DMS79 (cell line): ENCODE measurements at places on chromosomes 7 and 10.

DNA sequence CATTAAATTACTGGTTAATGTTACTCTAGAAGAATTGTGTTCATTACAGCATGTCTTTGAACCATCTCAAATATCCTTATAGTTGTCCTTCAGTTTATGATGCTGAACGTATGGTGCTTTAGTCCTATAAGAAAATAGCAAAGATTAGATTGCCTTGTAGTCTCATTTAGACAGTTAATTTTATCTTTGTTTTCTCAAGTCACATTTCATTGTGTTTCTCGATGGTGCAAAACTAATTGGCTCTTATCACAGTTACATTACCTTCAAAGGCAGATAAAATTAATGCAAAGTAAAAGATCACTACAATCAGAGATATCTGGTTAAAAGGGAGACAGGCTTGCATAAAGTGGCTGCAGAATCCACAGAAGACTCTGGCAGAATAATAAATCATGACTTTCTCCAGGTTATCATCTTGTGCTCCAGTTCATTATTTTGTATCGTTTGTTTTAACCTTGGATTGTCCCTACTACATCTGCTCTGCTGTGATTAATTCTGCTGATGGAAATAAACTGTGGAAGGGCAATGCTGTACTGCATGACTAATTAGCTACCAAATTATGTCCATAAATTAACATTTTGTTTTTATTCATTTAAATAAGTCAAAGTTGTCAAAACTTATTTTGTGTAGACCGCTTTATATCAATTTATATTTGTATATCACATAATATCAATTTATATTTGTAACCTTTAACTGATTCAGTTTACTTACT, 24.2 kb downstream of the PRPS1L1 start:
- DNase-seq: peak; percentile 69

GRCh38 chr7:155653803-155654202, 9.3 kb downstream of the RBM33 start:
- no peak for DNase-seq

DNA sequence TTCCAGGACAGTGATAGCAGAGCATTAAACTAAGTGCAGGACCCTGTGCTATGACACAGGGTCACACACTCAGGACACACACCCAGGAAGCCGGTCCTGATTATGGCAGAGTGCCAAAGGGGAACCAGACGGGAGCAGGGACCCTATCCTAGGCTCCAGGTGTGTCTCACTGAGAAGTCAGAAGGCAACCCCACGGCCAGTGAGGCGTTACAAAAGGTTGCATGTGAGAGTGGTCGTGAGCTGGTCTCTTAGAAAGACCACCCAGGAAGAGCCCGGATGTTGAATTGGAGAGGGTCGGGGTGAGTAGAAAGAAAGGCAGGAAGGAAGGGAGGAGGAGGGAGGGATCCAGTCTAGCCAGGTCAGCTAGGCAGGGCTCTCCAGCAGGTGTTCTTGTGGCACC, 31.0 kb downstream of the FRMPD2 start:
- DNase-seq: no peak

GRCh38 chr7:100087055-100087750, 1.6 kb upstream of the COPS6 start:
- no peak for DNase-seq

GRCh38 chr7:105806592-105807447, 69.6 kb downstream of the ATXN7L1 start:
- DNase-seq: no peak

GRCh38 chr7:19235680-19236079, 90.5 kb upstream of the FERD3L start:
- DNase-seq: no peak

DNA sequence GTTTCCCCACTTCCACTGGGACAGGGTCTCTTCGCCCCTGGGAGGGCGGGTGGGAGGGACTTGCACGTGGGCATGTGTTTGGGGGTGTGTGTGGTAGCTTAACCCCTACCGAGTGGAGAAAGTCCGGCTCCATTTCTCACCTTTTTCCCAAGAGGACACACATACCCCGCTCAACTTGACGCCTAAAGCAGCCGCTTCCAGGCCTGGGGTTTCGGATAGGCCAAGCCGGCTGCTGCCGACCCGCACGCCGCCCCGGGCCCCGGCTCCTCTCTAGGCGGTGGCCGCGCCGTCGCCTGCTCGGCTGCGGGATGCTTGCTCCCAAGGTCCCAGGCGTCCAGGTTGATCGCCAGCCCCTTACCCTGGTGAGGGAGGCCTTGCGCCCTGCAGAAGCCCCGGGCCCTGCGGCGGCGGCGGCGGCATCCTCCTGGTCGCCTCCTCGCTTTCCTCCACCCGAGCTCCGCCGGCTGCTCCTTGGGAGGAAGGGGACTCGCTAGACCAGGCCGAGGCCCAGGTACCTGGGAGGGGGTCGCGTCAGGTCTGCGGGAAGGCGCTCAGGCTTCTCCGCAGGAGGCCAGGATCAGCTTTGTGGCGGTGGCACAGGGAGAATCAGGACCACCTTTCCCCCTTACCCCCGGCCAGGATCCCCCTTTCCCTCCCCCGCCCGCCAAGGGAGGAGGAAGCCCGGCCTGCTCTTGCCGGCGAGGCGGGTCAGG, 3.2 kb upstream of the GATA3 start:
- DNase-seq: no peak

DNA sequence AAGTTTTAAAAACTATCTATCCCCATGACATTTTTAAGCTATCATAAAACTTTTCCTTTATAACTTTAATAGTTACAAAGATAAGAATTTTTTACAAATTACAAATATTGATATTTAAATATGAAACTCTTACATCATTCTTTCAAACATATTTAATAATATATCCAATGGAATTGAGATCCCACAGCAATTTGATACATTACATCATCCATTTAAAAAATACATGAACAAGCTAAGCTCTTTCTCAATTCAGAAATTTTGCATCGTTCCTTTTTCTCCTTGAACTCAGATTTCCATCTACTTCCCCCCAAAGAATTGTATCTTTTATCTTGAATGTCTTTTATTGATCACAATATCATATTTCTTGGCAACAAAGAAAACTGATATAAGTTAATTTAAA, 118.4 kb upstream of the GLCCI1 start:
- DNase-seq: no peak

DNA sequence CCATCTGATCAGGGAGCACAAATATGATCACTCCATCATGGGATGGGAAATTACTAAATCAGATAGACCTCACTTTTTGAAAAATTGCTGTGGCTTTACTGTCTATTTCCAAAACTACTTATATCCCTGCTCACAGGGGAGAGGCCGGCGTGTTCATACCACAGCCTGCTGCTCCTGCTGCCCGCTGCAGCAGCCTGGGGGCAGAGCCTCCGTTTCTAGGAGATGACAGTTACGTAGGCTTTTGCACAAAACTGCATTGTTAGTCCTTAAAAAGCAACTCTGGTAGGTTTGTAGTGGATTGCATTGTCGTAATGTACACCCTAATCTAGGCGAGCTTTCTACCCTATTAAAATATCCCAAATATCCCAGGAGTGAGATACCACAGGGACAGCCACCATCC, 203.7 kb downstream of the EBF3 start:
- no peak for DNase-seq

GRCh38 chr10:117169480-117169879, 27.8 kb upstream of the KCNK18 start:
- no peak for DNase-seq

GRCh38 chr10:129033790-129034272, 433.2 kb upstream of the MGMT start:
- DNase-seq: peak; percentile 43

- DNase-seq: no peak
Measured at GRCh38 chr10:88071879-88072278, 208.5 kb downstream of the PTEN start.

DNA sequence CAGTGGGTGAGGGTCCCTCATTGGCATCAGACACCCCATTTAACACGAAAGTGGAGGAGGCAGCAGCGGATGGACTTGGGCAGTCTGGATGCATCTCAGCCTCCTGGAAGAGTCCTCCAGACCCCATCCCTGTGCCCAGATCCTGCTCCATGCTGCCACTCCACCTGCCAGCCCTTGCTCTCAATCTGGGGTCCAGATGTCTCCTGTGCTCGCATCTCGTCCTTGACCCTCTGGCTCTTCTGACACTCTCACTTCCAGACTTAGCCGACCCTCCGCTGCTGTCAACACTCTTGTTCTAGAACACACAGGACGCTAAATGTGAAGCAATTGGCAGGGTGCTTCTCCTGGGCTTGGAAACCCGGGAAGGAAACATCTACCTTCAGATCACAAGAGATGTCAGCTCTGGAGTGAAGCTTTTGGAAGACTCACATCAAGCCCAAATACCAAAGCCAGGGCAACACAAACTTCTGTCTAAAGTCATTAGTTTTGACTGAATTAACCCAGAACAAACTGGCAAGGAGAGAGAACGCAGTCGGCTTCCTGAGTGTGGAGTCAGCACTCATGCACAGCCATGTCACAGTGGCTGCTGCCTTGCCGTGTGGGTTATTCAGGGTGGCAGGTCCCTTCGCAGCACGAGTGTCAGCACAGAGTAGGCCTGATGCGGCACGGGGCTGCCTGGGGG, 379.1 kb downstream of the TCERG1L start:
- no peak for DNase-seq

DNA sequence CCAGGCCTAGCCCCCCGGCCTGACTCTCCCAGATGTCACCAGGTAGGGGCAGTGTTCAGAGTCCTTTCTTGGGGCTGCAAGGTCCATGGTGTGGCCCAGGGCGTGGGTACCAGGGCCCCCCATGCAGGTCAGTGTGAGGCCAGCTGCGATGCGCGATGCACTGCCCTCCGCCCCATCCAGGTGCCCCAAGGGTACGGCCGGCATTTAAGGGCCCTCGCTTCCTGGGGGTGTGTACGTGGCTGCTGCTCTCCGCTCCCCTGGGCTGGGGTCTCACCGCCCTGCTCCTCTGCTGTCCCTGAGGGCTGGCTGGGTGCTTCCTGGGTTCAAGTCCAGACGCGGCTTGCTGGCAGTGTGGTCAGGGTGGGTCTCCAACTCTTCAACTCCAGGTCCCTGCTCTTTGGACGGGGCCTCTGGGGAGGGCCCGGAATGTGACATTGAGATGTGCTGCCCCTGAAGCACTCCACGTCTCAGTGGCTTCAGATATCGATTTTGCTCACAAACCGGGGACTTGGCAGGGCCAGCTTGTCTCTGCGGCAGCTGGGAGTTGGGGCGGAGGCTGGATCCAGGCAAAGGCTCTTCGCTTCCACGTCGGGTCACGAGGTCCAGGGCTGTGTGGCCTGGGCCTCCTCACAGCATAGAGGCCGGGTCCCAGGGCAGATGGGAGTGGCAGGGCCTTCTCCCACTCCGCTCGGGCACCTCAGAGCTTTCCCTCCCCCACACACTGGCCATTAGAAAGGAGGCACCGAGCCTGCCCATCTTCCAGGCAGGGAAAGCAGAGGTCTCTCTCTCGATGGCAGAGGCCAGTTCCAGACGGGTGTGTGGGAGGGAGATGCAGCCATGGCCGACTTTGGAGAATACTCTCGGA, 93.2 kb downstream of the UNCX start:
- no peak for DNase-seq

- DNase-seq: no peak
Measured at GRCh38 chr7:138885383-138886147, 87.6 kb upstream of the ATP6V0A4 start.

DNA sequence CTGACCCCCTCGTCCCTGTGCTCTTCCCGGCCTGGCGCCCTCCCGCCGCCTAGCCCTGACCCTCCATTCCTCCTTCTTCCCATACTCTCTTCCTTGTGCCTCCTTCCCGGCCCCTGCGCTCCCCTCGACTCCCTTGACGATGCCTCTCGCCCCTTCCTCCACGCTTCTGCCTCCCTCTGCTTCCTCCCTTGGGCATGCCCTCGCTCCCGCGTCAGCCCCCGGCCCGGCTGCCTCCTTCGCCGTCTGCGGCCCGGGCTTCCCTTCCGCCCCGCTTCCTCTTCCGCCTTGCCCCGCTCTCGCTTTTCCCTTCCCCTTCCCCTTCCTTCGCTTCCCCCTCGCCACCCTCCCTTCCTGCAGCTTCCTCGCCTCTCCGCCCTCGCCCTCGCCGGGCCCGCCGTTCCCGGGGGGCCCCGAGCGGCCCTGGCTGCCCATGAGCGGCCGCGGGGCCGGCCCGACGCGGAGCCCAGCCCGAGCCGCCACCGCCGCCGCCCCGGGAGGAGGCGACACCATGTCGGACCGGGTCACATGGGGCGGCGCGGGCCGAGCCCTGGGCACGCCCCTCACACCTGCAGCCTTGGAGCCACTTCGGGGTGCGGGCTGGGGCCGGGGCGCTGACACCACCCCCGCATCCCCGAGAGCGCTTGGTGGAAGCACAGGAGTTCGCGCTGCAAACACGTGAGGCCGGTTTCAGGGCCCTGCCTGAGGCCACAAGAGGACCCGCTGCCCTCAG, at the start of gene FBXW4:
FBXW4 (minus strand) TSS at position 497 of the 730 bp plus-strand sequence; CDS start at position 432, 65 bp downstream.
- no peak for DNase-seq

GRCh38 chr10:88389456-88389855, 193.7 kb downstream of the RNLS start:
- no peak for DNase-seq

GRCh38 chr10:91007655-91008054, 86.8 kb upstream of the ANKRD1 start:
- DNase-seq: no peak

DNA sequence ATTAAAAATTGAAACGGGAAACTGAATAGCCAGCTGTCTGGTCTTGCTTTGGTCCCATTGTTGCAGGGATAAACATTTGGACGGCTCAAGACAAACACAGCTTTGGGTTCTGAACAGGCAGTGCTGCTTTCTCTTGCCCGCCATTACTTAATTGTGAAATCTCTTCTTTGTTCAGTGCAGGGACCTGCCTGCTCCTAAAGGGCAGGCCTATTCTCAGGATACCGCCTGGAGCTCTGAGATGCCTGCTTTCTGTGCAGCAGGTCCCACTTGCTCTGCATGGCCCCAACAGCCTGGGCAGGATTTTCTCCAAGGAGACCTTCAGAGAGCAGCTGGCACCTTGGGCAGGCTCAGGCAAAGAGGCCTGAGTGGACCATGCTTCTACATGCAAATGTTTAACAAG, 237.6 kb downstream of the KCNMA1 start:
- DNase-seq: no peak

DNA sequence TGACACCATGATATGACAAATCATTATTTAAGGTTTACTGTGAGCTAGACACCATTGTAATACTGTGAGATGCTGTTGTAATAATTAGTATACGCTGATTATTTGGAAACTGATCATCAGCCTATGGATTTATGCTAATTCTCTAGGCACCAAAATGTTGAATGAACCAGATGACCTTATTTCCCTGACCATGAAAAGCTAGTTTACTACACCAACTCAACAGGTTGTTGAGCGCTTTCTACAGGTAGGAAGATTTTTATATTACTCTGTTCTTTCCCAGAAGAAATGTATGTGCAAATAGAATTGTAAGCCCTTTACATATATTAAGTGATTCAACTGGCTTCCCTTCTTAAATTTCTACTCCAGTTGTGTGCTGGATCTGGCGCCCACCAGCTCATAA, 6.2 kb downstream of the NRP1 start:
- no peak for DNase-seq
